ENCODE measurements at places on chromosomes 4 and X. TPM values are rescaled to one million over a fixed set of nuclear protein-coding genes. Genes with fewer than 3 reads are reported as not detected.

HSFX2 gene
- 2.4 TPM for polyA plus RNA-seq

TMEM144 gene
- 6.6 TPM for polyA plus RNA-seq

GAGE2A gene
- polyA plus RNA-seq: not detected

FGF16 gene
- 1.1 TPM for polyA plus RNA-seq

XAGE1B gene
- polyA plus RNA-seq: not detected

TMEM47 gene
- polyA plus RNA-seq: 77.4 TPM

HTN3 gene
- polyA plus RNA-seq: not detected

KLHL4 gene
- polyA plus RNA-seq: 9.7 TPM

ELOVL6 gene
- polyA plus RNA-seq: 22.8 TPM

PHOX2B gene
- polyA plus RNA-seq: 0.27 TPM

CSAG1 gene
- polyA plus RNA-seq: not detected

WDR17 gene
- 26.2 TPM for polyA plus RNA-seq

UGT2B17 gene
- polyA plus RNA-seq: not detected

NWD2 gene
- 10.3 TPM for polyA plus RNA-seq

CASK gene
- polyA plus RNA-seq: 69.7 TPM
